ENCODE measurements at places on chromosomes 12 and 14.

- DNase-seq = no peak
Observed at GRCh38 chr14:91839749-91840148, 27.6 kb downstream of the TC2N start.

DNA sequence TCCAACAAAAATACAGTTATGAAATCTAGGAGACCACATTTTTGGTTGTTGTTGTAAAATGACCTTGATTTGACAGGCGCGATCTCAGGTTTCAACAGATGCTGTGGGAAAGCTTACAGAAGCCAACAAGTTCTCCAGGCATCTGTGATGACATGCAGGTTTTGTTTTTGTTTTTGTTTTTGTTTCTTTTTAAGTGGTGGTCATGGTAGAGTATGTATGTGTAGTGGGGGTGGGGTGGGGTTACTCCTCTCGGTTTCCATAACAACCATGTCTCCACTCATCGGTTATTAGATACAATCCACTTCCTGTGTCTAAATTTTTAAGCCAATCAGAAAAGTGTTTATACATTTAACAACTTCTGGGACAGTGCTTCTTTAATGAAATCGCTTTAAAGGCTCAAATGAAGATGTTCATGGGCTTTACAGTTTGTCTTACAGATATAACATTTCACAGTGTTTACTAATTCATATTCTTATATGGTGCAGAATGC lies 199.9 kb upstream of the FOXN3 start:
- no peak for DNase-seq

- no peak for DNase-seq
Observed at GRCh38 chr14:36807727-36808126, 146.1 kb downstream of the PAX9 start.

- no peak for DNase-seq
Observed at GRCh38 chr12:93982771-93983315, 165.5 kb upstream of the PLXNC1 start.

DNA sequence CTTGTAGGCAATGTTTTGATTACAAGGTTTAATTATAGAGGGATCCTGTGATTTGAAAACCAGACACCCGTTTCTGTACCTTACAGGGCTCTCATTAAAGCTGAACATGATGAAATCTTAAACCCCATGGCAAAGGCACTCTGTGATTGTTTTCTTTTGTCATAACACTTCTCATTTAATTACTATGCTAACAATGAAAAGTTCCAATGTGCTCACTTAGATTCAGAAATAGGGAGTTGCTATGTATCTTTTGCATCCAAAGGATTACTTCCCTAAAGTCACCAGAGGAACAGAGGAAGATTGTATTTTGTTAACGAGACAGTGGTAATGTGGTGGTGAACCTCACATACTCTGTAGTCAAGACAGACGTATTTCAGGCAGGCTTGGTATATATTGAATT lies 81.5 kb upstream of the MYF6 start:
- no peak for DNase-seq

- DNase-seq = no peak
Observed at GRCh38 chr12:79329933-79330332, 360.8 kb downstream of the PAWR start.
